Esophagus squamous epithelium (tissue), 5 donors: ENCODE measurements at places on chromosomes 12 and 14. TPM values are rescaled to one million over a fixed set of nuclear protein-coding genes. Genes with fewer than 3 reads are reported as not detected.

The JPH4 gene
- total RNA-seq = not detected

The TAS2R43 gene
- total RNA-seq = 4.8 TPM

GRCh38 chr14:75125617-75126016, 1.2 kb downstream of the NEK9 start:
- peaks cover 25% of the 10 kb centered on the region for H3K36me3 ChIP-seq
- no peak for DNase-seq
- H3K4me1 ChIP-seq = peaks cover 38% of the 10 kb centered on the region
- H3K27ac ChIP-seq = no peak overlapping the region

DNA sequence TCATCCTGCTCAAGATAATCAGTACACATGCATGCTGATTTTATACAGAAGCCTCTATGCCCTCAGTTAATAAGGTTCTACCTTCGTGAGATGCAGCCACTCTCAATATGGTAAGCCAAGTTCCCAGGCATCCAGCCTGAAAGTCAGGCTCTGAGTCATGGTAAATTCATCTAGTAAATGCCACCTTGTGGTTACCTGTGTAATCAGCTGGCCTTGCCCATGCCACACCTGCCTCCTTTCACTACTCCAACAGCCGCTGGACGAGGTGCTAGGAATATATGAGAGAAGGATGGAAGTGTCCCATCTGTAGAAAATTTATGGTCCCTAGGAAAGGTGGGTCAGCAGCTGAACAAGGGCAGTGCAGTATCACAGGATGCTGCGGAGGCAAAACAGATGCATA, 207.3 kb downstream of the SSPN start:
- no peaks in the 10 kb centered on the region for H3K27me3 ChIP-seq
- no peak for DNase-seq
- H3K36me3 ChIP-seq = peaks cover 40% of the 10 kb centered on the region
- H3K27ac ChIP-seq = no peak overlapping the region
- H3K4me1 ChIP-seq = peaks cover 12% of the 10 kb centered on the region

DNA sequence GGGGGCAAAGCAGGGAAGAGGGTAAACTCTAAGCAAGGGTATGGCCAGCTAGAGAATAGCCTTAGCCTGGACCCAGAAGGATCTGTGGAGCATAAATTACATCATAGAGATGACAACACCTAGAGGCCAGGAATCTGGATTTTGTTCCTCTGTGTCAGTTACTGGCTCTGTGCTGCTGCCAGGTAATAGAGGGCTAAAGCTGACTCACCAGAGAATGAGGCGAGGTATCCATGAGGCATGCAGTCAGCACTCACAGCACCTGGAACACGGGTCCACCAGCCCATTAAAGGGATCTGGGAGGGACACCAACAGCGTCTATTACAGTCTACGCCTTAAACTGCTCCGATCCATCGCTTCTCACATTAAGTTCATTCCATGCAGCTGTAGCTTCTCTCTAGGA, 74.9 kb upstream of the CMKLR1 start:
- peaks cover 6% of the 10 kb centered on the region for H3K27me3 ChIP-seq
- no peak overlapping the region for H3K4me3 ChIP-seq
- H3K36me3 ChIP-seq = no peaks in the 10 kb centered on the region
- no peaks in the 10 kb centered on the region for H3K4me1 ChIP-seq
